ENCODE measurements at places on chromosomes 13 and 19.

DNA sequence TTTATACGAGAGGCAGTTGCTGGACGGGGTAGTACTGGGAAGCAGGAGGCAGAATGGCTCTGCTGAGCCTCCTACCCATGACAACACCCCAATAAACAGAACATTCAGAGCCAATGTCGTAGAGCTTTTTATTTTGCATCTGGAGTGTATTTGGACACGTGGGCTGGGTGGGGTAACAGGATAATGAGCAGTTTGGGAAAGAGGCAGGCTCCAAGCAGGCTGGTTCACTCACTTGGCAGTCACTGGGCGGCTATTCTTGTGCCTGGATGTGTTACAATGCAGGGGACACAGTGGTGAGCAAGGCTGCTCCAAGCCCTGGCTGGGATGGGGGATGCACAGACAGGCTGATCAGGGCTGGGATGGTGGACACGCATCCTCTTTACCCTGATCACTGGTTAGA, 9.5 kb downstream of the ACTMAP start:
- no peak for DNase-seq

- no peak for DNase-seq
These were observed 134.4 kb downstream of the EFNB2 start for GRCh38 chr13:106401081-106401480.

GRCh38 chr19:44345959-44346358, 10.5 kb downstream of the ZNF112 start:
- no peak for DNase-seq

DNA sequence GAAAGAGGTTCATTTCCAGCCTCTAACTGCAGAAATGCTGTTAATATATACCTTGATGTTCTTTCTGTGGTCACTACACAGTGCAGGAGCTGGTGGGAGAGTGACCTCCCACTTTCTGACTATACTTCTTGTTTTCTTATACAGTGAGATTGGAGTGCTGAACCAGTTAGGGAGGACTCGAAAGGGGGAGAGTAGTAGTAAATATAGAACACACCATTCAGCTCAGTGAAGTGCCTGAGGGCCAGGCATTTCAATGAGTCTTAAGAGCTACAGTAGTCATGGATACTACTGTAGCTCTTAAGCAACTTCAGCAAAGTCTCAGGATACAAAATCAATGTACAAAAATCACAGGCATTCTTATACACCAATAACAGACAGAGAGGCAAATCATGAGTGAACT, 372.9 kb downstream of the MTUS2 start:
- DNase-seq = no peak

GRCh38 chr19:41753936-41754529, 1.3 kb upstream of the CEACAM6 start:
- DNase-seq = no peak

- no peak for DNase-seq
These were observed 51.5 kb downstream of the ATP7B start for GRCh38 chr13:51959773-51960172.

GRCh38 chr19:30006207-30006606, 64.2 kb downstream of the URI1 start:
- DNase-seq = no peak

DNA sequence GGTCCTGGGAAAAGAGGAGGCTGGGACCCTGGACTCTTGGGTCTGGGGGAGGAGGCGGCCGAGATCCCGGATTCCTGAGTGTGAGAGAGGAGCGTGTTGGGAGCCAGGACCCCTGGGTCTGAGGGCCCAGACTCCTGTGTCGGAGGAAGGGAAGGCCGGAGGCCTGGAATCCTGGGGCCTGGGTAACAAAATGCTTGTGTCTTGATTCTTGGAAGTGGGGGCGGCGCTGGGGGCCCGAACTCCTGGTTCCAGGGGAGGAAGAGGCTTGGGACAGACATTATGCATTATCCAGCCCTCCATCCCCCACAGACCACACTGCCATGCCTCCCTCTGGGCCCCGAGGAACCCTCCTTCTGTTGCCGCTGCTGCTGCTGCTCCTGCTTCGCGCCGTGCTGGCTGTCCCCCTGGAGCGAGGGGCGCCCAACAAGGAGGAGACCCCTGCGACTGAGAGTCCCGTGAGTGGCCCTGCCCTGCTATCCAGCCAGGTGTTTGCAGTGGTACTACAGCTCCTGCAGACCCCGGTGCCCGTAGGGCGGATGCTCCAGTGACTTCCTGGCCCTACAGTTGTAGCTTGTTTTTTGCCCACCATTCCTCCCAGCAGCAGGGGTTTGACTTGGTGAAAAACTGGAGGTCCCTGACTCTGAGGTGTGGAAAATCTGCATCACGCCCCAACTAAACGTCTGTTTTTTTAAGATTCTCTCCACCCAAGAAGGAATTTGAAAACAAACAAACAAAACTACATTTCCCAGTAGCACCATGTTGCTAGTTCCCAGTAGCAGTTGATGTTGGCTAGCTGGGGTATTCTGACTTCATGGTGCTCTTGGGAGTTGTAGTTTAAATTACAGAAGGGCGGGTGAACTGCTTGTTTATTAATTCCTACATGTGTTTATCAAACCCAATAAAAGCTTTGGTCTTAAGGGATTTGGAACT, 630 bp downstream of the NUCB1 start:
- peak; percentile 39 for DNase-seq

DNA sequence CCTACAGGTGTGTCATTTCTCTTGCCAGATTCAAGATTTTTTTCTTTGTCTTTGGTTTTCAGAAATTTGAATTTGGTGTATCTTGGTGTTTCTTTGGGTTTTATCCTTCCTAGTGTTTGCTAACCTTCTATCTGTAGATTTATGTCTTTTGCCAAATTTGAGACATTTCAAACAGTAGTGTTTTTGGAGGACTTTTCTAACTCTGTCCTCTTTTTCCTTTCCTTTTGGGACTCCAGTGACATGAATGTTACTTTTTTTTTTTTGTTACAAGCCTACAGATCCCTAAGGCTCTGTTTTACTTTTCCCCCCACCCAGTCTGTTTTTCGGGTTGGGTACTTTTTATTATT, 58.8 kb downstream of the ZMYM2 start:
- DNase-seq = no peak

- DNase-seq = peak; percentile 89
These were observed at the start of gene BCAM for GRCh38 chr19:44808463-44809371. TSS of gene BCAM (plus strand) at chr19:44809103. CDS start at chr19:44809125, 22 bp downstream.

- DNase-seq = no peak
These were observed 9.5 kb downstream of the POU4F1 start for GRCh38 chr13:78593652-78594455.

DNA sequence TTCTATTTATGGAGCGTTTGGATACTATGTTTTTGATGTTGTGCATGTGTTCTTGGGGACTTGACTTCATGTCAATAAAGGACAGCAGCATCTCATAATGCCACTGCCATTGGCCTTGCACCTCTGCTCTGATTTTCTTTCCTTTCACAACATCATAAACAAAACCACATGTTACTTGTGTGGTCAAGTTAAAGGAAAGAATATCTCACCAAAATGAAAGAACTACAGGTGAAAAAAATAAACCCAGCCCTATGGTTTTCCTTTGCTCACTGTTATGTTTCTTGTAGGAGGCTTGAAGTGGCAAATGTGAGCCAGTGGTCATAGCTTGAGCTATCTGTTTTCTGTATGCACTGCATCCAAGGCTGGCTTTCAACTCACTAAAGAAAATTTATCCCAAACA, 240.4 kb downstream of the KCNRG start:
- no peak for DNase-seq

- DNase-seq = no peak
These were observed 9.5 kb downstream of the B3GLCT start for GRCh38 chr13:31209172-31209840.

DNA sequence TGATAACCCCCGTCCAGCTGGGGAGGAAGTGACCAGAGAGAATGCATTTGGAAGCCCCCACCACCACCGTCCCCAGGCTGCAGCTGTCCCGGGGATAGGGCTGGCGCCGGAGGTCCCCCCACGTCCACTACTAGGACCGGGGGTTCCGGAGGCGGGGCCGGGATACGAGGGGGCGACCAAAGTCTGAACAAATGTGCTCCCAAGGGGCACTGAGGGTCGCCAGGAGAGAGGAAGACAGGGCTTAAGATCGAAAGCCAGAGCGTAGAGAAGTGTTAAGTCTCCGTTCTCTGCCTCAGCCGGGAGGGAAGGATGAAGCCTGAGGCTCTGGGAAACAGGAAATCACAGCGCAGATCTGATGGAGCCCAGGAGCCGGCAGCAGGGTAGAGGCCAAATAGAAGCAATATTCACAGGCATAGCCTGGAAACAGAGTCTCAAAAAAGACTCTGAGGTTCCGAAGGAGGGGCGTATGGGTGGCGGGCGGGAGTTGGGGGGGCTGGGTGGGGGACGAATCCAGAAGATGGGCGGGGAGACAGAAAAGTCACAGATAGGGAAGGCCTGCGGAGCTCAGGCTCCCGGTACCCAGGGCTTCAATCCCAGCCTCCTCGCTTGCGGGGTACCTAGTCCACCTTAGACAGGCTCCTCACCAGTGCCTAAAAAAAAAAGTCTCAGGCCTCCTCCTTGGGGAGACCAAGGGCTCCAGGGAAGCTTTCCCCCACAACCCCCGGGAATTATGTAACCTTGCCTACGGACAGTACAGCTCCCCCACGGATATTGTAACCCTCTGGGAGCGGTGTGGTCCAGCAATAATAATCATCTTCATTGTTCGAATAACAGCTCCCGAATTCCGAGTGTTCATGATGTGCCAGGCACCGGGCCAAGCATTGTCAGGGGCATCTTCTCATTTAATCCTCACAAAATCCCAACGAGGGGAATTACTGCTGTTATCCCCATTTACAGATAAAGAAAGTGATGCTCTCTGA, 1.1 kb upstream of the ERF start:
- DNase-seq = peak; percentile 71

- no peak for DNase-seq
These were observed 73.3 kb downstream of the KLF2 start for GRCh38 chr19:16397791-16398529.

- DNase-seq = no peak
These were observed 1031.0 kb upstream of the PCDH9 start for GRCh38 chr13:68261105-68261504.

DNA sequence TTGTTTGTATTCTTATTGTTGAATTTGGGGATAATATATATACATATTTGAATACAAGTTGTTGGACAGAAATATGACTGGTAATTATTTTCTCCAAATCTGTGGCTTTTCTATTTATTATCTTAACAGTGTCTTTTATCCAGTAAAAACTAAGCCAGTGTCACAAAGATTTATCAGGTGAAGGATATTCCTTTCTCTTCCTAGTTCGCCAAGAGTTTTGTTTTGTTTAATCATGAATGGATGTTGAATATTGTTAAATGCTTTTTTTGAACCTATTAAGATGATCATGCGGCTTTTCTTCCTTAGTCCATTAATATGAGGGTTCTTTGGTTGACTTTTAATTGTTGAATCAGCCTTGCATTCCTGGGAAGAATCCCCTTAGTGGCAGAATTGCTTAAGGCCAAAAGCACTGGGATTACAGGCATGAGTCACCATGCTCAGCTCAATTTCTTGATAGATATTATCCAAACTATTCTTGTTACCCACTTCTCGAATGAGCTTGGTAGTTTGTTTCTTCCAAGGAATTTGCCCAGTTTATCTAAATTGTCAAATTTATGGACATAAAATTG, 53.3 kb downstream of the TEX26 start:
- DNase-seq = no peak

GRCh38 chr13:30629527-30629926, 11.8 kb downstream of the USPL1 start:
- no peak for DNase-seq

- no peak for DNase-seq
These were observed 131.8 kb downstream of the STARD13 start for GRCh38 chr13:33153421-33154404.

DNA sequence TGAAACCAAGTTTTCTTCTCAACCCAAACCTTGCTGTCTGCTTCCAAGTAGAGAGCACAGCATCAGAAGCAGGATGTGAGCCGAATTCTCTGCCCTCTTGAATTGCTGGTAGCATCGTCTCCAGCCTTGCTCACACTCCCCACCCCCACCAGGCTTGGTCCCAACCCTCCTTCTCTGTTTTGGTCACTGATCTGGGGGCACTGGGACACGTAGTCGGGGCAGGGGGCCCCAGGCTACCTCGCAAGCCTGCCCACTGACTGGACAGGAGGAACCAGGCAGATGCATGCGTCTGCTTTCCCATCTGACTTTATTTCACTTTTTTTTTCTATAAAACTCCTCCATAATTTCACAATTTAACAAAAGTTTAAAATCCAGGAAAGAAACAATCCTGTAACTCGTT, 69.7 kb downstream of the MLLT1 start:
- no peak for DNase-seq

- no peak for DNase-seq
These were observed 112.3 kb downstream of the SLC7A1 start for GRCh38 chr13:29483211-29483610.

DNA sequence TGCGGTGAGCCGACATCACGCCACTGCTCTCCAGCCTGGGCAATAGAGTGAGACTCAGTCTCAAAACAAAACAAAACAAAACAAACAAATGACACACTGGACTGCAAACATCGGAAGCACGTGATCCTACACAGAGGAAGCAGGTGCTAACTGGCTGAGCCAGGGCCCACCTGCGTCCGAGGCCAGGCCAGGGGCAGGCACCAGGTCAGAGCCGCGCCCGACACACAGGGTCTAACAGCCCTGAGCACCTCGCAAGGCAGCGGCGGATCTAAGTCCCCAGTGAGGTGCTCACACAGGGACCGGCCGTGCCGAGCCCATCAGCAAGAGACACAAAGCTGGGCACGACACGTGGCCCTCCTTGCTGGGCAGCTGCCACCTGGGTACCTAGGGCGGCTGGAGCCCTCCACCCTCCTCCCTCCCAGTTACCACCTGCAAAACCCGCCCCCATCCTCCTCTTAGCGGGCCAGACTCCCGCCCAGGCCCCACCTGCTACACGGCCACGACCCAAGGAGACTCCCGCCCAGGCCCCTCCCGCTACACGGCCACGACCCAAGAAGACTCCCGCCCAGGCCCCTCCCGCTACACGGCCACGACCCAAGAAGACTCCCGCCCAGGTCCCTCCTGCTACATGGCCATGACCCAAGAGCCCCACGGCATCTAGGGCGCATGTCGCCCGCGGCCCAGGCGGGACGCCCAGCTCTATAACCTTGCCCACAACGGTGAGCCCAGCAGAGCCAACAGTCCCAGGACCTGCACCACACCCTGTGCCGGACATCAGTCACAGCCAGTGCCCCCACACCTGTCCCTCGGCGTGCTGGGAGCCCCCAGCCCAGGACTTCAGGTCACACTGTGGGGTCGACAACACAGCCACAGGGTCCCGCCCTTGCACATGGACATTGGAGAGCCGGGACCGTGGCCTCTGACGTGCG, 15.6 kb downstream of the AP3D1 start:
- peak; percentile 43 for DNase-seq

DNA sequence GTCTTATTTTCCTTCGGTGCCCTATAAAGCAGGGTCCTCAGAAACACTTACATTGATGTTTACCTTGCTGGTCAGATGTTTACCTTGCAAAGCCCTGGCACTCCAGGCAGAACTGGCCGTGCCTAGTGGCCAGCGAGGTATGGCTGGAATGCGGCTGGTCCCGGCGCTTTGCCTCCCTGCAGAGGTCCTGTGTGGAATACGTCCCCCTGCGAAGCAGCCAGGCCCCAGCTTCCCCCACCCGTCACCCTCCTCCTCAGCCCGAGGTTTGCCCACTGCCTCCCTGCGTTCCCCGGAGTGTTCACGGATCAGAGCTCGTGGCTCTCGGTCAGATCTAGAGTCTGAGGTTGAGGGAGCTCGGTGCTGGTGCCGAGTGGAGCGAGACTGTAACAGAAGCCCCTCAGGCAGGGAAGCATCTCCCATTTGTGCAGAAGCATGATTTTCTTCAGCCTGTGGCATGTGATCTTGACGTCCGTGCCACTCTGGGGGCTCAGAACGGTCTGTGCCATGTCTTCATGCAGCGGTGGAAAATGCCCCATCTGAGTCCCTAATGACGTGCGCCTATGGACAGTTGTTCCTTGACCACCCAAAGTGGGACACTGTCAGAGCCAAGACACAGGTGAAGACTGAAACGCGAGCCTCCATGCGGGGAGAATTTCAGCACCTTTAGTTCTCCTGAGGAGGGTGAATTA, 54.8 kb upstream of the SOX1 start:
- no peak for DNase-seq

All from SJSA1 (cell line).